ENCODE measurements at places on chromosomes 3 and 15.

GRCh38 chr3:122892118-122892960 is 97.5 kb downstream of the SLC49A4 start:
- no peak for DNase-seq

GRCh38 chr3:124760601-124761000 is 30.3 kb downstream of the UMPS start:
- DNase-seq, result no peak

- peak; percentile 20 for DNase-seq
These were observed 517.3 kb downstream of the MECOM start for GRCh38 chr3:169146179-169146665.

GRCh38 chr3:132773071-132773619 is 50.9 kb upstream of the NPHP3 start:
- DNase-seq, result no peak

- DNase-seq, result no peak
These were observed 26.2 kb downstream of the KIF7 start for GRCh38 chr15:89628806-89629715.

GRCh38 chr15:88701561-88702095 is 62.8 kb downstream of the ISG20 start:
- DNase-seq, result no peak

Data from mesothelial cell of epicardium (in vitro differentiated cells).